ENCODE measurements at places on chromosomes 7 and 10. TPM values are rescaled to one million over a fixed set of nuclear protein-coding genes. Genes with fewer than 3 reads are reported as not detected.

The SLC26A5 gene
- total RNA-seq, result not detected

The DEPP1 gene
- 309 TPM for total RNA-seq

The FKBP6 gene
- not detected for total RNA-seq

The EFCAB10 gene
- not detected for total RNA-seq

The AOAH gene
- total RNA-seq, result 0.75 TPM

The POLR2J2 gene
- total RNA-seq, result not detected

The COL17A1 gene
- total RNA-seq, result 0.64 TPM

The ARMC10 gene
- total RNA-seq, result 66.4 TPM

DNA sequence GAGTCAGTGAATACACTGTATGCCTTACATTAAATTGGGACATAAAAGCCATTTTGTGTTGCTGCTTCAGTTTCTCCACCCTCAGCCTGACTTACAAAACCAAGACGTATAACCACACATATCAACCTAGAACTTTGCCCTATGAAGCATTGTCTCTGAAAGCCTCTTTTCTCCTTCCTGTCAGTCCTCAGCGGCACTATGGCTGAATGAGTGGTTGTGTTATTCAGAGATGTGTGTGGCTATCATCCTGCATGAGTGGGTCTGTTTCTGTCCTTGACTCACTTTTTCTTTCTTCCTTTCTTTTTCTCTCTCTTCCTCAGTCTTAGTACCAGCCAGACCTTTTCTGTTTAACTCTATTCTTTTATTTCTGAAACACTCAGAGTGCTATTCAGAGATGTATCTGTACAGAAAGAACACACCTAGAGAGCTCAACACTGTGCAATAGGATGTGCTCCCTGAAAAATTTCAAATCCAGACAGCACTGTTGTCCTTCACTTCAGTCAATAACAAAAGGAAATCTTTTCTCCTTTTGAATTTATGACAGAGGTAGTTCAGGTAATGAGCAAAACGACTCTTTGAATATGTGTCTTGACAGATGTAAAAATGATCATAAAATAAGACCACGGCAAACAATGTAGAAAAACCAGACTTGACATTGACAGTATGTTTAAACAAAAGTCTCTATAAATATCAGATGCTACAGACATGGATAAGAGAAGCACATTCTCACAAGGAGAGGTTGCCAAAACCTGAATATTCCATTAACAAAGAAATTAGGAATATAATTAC lies 163.3 kb upstream of the FEZF1 start:
- no peak overlapping the region for H3K27ac ChIP-seq
- no peaks in the 10 kb centered on the region for H3K36me3 ChIP-seq
- H3K27me3 ChIP-seq, result no peaks in the 10 kb centered on the region

GRCh38 chr7:77747718-77748117 lies 50.5 kb downstream of the TMEM60 start:
- H3K4me3 ChIP-seq, result no peak overlapping the region
- H3K27ac ChIP-seq, result no peak overlapping the region
- no peaks in the 10 kb centered on the region for H3K4me1 ChIP-seq
- H3K36me3 ChIP-seq, result no peaks in the 10 kb centered on the region
- no peak for DNase-seq

GRCh38 chr7:76155938-76156337 lies 45.8 kb upstream of the SRRM3 start:
- no peaks in the 10 kb centered on the region for H3K27me3 ChIP-seq
- no peak overlapping the region for H3K4me3 ChIP-seq
- DNase-seq, result peak; percentile 75

DNA sequence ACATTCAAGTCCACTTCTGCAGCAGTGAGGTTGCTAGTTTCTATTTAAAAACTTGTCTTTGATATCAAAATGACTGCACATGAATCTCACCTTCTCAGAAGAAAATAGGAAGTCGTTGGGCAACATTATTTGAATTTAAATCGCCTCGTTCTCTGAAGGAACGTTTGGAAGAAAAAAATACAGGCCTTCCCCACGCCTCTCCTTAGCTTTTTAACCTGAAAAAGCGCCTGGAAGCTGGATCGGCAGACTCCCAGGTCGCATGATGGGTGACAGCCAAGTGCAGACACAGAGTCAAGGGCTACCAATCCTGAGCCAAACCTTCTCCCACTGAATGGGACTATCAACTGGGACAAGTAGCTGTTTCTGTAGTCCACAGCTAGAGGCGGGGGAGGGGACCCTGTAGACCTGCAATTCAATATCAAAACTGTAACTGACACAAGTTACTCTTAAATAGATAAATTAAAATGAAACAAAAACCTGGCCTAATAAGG lies 2.2 kb downstream of the FAM53B start:
- H3K36me3 ChIP-seq, result no peaks in the 10 kb centered on the region
- no peak for DNase-seq
- H3K4me1 ChIP-seq, result peaks cover 4% of the 10 kb centered on the region
- H3K4me3 ChIP-seq, result peak overlapping the region; percentile 74

DNA sequence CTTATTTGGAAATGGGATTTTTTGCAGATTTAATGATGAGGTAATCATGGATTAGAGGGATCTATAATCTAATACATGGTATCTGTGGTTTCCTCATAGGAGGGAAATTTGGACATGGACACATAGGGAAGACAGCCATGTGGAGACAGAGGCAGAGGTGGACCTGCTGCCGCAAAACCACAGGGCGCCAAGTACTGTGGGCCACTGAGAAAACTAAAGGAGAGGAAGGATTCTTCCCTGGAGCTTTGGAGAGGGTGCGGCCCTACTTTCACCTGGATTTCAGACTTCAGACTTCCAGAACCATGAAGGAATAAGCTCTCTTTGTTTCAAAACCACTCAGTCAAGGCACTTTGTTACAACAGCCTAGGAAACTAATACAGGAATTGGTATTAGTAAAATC lies 149.4 kb upstream of the AKR1E2 start:
- H3K27me3 ChIP-seq, result no peaks in the 10 kb centered on the region
- DNase-seq, result no peak
- no peak overlapping the region for H3K27ac ChIP-seq
- peaks cover 18% of the 10 kb centered on the region for H3K4me1 ChIP-seq

DNA sequence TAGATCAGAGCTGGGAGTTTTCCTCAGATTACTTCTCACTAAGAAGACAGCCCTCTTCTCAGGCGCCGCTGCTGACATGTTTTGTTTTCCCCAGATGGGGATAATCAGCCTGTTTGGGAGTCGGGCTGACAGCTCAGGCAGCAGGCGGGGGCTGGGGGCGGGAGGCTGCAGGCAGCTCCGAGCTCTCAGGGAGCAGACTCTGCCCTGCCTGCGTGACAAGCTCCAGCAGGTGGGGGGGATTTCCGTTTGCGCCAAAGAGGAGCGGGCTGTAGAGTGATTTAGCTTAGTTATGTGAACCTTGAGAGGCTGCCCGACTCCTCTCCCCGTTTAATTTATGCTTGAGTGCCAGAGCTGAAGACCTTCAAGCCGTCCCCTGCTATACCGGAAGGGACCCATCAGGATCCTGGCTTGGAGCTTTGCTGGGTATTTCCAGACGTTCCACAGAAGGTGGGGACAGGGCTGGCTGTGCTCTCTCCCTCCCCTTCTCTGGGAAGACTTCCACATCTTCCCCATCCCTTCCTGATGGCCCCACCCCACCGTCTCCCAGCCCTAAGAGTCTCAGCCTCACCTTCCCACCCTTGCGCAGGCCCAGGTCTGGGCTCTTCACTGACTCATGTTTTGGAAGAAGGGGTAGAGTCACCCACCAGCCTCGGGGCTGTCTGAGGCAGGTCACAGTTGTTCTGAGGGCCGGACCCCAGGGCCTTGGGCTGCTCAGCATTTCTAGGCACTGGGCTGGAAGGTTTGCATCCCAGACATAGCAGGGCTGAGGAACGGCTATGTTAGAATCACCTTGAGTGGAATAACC lies 24.7 kb upstream of the ADCYAP1R1 start:
- no peak for DNase-seq
- H3K36me3 ChIP-seq, result no peaks in the 10 kb centered on the region
- H3K27me3 ChIP-seq, result no peaks in the 10 kb centered on the region
- H3K4me3 ChIP-seq, result no peak overlapping the region

DNA sequence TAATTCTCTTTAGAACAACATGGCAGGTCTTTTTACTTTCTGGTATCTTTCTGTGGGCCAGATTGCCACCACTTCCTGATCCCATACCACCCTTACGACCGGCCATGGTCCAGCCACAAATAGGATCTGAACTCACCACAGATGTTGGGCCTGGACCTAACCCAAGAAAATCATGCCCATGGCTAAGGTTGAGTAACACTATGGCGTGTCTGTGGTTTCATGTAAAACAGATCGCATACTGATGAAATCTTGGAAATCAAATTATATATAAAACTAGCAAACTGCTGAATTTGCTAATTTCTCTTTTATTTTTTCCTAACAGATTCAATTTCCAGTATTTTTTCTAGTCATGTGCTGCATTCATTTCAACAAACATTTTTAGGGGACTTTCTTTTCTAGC lies 77.2 kb downstream of the CH25H start:
- H3K4me3 ChIP-seq, result no peak overlapping the region
- no peaks in the 10 kb centered on the region for H3K27me3 ChIP-seq
- H3K36me3 ChIP-seq, result no peaks in the 10 kb centered on the region
- H3K27ac ChIP-seq, result no peak overlapping the region
- peak; percentile 68 for DNase-seq

- no peak for DNase-seq
- H3K36me3 ChIP-seq, result no peaks in the 10 kb centered on the region
- H3K27ac ChIP-seq, result no peak overlapping the region
- H3K27me3 ChIP-seq, result no peaks in the 10 kb centered on the region
- no peaks in the 10 kb centered on the region for H3K4me1 ChIP-seq
Observed at GRCh38 chr7:118148930-118149329, 35.0 kb upstream of the LSM8 start.

DNA sequence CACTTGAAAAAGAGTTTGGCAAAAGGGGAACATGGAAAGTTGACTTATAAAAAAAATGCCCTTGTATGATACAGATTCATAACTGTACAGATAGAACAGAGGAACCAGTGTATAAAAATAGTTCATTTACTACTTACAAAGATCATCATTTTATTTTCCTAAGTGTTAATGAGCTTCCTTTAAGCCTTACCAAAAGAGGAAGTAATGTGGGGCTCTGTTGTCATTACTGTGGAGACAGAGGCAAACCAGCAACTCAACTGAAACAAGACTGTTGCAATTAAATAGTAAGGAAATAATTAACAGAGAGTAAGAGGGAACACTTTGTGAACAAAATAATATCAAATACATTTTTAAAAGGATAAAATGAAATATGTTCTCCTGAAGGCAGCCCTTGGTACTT lies 526.2 kb upstream of the ADARB2 start:
- H3K4me3 ChIP-seq, result no peak overlapping the region
- no peaks in the 10 kb centered on the region for H3K27me3 ChIP-seq
- no peaks in the 10 kb centered on the region for H3K4me1 ChIP-seq
- no peak overlapping the region for H3K27ac ChIP-seq
- no peaks in the 10 kb centered on the region for H3K36me3 ChIP-seq

GRCh38 chr10:113879691-113880090 lies 25.2 kb downstream of the NHLRC2 start:
- DNase-seq, result no peak
- H3K36me3 ChIP-seq, result peaks cover 16% of the 10 kb centered on the region
- H3K27ac ChIP-seq, result no peak overlapping the region

- DNase-seq, result no peak
- H3K4me3 ChIP-seq, result no peak overlapping the region
- H3K27me3 ChIP-seq, result no peaks in the 10 kb centered on the region
- H3K4me1 ChIP-seq, result no peaks in the 10 kb centered on the region
Observed at GRCh38 chr7:18177129-18177814, 149.6 kb upstream of the PRPS1L1 start.

- H3K27me3 ChIP-seq, result no peaks in the 10 kb centered on the region
- H3K36me3 ChIP-seq, result peaks cover 23% of the 10 kb centered on the region
- no peak overlapping the region for H3K27ac ChIP-seq
- no peaks in the 10 kb centered on the region for H3K4me1 ChIP-seq
- no peak overlapping the region for H3K4me3 ChIP-seq
Observed at GRCh38 chr7:155684543-155684942, 40.1 kb downstream of the RBM33 start.

DNA sequence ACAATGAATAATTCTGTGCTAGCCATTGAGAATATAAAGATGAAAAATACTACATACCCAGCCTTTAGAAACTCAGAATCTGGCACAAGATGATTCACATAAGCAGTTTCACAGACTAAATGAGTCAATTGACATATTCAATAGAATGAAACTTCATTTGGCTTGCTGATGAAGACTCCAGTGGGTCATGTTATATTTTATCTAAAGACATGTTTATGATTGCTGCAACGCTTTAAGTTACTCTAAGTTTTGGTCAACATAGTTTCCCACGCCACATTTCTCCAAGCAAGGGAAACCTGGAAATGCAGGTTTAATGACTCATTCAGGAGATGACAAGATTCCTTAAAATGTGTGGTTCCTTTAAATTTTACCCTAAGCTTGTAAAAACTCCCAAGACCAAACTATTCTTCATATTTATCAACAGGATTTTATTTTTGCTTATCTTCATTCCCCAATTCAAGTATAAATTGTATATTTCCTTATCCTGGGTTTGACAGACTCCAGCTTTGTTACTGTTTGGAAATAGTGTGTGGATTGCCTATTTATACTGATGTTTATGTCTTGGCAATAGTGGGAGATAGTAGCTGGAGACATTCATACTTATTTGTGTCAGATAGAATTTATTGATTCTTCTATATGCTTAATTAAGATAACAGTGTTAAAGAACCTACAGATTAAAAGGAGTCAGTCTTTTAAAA lies 6.6 kb downstream of the SEMA3A start:
- no peak overlapping the region for H3K27ac ChIP-seq
- H3K27me3 ChIP-seq, result no peaks in the 10 kb centered on the region
- no peaks in the 10 kb centered on the region for H3K4me1 ChIP-seq
- no peak overlapping the region for H3K4me3 ChIP-seq
- H3K36me3 ChIP-seq, result no peaks in the 10 kb centered on the region

- H3K27me3 ChIP-seq, result no peaks in the 10 kb centered on the region
- no peak overlapping the region for H3K4me3 ChIP-seq
- DNase-seq, result no peak
Observed at GRCh38 chr10:101258179-101258885, 29.1 kb upstream of the LBX1 start.

DNA sequence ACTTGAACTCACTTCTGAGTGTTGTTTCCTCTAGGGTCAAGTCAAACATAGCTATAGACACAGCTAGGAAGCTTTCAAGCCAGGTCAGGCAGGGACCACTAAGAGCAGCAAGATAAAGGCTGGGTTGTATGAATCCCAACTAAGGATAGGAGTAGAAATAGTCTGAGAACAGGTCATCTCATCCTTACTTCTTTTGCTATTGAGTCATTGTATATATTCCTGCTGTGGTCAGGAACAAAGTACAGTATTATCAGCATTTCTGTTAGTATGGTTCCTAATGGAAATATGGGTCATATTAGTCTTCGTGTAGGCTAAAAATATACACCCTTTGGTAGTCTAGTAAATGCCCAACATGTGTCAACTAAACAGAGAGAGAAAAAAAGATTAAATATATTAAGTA lies 145.3 kb downstream of the BTAF1 start:
- no peak for DNase-seq
- no peaks in the 10 kb centered on the region for H3K27me3 ChIP-seq
- no peak overlapping the region for H3K4me3 ChIP-seq
- no peak overlapping the region for H3K27ac ChIP-seq
- H3K36me3 ChIP-seq, result no peaks in the 10 kb centered on the region
- H3K4me1 ChIP-seq, result no peaks in the 10 kb centered on the region

GRCh38 chr7:132580717-132581285 lies 4.5 kb upstream of the PLXNA4 start:
- H3K27ac ChIP-seq, result no peak overlapping the region
- H3K4me1 ChIP-seq, result peaks cover 9% of the 10 kb centered on the region
- H3K36me3 ChIP-seq, result no peaks in the 10 kb centered on the region
- DNase-seq, result no peak
- no peak overlapping the region for H3K4me3 ChIP-seq

- no peaks in the 10 kb centered on the region for H3K27me3 ChIP-seq
- H3K4me1 ChIP-seq, result no peaks in the 10 kb centered on the region
- no peaks in the 10 kb centered on the region for H3K36me3 ChIP-seq
- H3K27ac ChIP-seq, result no peak overlapping the region
- no peak for DNase-seq
Observed at GRCh38 chr7:19405541-19405940, 260.3 kb upstream of the FERD3L start.

Measured in ascending aorta (tissue), 2 donors.